ENCODE measurements at places on chromosomes 4 and X.

DNA sequence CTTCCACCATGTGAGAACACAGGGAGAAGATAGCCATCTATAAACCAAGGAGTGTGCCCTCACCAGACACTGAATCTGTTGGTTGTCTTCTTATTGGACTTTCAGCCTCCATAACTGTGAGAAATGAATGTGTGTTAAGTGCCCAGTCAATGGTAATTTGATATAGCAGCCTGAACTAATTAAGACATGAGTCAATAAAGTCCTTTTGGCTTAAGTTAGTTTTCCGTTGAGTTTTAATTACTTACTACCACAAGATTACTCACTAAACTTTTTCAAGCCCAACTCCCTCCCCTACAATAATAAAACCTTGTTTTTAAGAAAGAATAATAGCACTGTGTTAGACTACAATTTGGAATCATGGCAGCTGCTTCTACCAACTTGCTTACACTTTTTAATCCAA, 324.2 kb downstream of the PCDH19 start:
- no peak for DNase-seq

DNA sequence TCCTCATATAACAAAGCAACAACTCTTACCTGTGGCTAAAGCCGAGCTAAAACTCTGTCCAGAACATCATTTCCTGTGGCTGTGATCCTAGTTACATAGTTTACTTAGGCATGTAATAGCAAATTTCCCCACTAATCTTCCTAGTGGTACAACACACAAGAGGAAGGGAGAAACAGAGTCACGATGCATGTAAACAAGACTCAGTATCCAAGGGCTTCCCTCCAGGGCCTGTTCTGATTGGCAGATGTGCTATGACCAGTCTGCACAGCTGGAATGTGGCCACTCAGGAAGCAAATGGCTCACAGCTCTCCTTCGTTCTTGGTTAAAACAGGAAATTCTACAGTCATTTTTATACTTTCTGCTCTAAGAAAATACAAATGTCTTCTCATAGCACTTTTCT, 49.2 kb upstream of the PRSS48 start:
- DNase-seq: no peak

DNA sequence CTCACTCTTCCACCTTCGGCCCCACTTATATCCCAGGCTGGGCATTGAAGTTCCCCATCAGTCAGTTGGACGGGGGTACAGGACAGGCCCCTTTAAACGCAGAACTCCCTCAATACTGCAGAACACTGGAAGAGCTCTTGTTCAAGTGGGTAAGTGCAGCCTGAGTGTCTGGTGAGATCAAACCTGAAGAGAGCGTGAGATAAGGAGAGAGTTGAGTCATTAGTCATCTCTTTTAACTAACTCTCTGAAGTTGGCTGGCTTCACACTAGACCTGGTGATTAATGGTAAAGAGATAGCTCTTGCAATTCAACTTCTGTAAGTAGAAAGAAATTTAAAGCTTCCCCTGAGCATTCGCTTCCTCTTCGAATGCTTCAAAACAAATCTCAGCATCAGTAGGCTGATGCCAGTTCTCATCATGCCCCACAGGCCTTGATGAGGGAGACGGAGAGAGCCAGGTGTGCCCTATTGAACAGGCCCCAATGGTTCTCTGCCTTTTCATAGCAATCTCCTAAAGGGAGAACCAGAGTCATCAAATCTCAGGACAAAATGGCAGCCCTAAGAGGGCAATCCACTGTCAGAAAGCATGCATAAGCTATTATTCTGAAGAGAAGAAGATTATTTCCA, 41.0 kb upstream of the JADE1 start:
- peak; percentile 29 for DNase-seq

DNA sequence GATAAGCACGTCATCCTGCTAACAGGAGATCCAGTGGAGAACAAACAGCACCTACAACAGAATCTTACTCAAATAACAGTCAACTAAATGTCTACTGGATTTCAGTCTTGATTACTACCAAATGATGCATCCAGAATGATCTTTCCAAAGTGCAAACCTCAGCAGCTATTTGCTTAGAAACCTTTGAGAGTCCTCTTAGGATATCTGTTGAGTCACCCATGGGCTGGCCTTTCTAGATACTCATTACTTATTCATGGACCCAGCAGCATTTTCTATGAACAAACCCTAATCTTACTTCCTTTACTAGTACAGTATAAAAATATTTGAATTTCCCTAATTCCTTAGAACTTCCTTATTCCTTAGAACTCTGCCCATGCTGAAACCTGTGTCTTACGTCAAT, 118.5 kb upstream of the PABPC4L start:
- no peak for DNase-seq

DNA sequence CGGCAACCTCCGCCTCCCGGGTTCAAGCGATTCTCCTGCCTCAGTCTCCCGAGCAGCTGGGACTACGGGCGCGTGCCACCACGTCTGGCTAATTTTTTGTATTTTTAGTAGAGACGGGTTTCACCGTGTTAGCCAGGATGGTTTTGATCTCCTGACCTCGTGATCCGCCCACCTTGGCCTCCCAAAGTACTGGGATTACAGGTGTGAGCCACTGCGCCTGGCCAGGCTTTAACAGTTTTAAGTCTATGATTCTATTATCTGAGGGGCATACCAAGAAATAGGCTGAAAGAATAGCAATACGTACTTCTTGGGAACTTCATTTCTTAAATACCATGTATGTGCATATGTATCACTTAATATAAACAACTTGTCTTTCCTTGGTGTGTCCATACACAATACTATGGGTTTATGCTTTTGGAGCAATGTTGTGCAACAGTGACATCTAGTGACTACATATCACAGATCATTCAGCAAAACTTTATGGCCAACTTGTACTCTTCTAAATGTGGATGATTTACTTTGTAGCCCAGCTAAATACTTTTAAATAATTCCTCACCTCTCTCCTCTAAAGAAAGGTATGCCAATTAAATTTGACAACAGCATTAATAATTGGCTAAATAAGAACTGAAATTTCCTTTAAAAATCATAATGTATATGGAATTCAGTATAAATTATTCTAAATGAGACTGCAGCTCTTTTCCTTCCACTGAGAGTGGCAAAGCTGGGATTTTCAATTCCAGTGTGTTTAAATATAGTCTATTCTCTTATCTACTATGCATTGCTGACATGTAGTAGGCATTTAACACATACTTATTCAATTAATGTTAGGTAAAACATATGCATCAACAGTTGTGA, 10.4 kb downstream of the SLC9B1 start:
- peak; percentile 87 for DNase-seq

- DNase-seq: no peak
Observed at GRCh38 chr4:183434264-183434663, 10.2 kb upstream of the CDKN2AIP start.

- no peak for DNase-seq
Observed at GRCh38 chr4:56468097-56468422, 643 bp downstream of the SRP72 start.

GRCh38 chr4:152898606-152899005, 37.5 kb upstream of the FHDC1 start:
- DNase-seq: no peak

GRCh38 chrX:68685685-68686084, 38.2 kb downstream of the STARD8 start:
- DNase-seq: peak; percentile 70

Data from erythroblast (primary cell).